ENCODE measurements at places on chromosomes 2 and 18.

GRCh38 chr2:54194761-54195750 lies 61.0 kb downstream of the TSPYL6 start:
- no peak for DNase-seq

- no peak for DNase-seq
Measured at GRCh38 chr2:43019025-43019367, 207.4 kb downstream of the ZFP36L2 start.

DNA sequence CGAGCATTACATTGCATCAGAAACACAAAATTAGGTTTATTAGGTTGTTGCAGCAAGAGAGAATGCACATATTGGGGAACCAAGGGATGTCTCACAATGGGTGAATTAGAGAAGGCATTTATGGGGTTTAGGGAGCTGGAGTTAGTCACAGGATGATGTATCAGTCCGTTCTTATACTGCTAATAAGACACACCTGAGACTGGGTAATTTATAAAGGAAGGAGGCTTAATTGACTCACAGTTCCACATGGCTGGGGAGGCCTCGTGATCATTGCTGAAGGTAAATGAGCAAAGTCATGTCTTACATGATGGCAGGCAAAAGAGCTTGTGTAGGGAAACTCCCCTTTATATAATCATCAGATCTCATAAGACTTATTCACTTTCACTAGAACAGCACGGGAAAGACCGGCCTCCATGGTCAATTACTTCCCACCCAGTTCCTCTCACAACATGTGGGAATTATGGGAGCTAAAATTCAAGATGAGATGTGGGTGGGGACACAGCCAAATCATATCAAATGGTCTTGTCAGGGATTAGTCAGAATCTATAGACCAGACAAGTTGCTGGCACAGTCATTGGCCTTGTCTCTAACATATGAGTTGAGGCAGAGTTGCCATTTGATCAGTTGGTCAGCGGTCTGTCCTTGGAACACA lies 61.9 kb upstream of the RBMS1 start:
- DNase-seq: no peak

- DNase-seq: no peak
Measured at GRCh38 chr2:147247749-147248148, 597.1 kb upstream of the ACVR2A start.

- DNase-seq: no peak
Measured at GRCh38 chr2:226956659-226957058, 120.8 kb downstream of the RHBDD1 start.

GRCh38 chr18:1732143-1732542 lies 827.5 kb downstream of the ADCYAP1 start:
- no peak for DNase-seq

DNA sequence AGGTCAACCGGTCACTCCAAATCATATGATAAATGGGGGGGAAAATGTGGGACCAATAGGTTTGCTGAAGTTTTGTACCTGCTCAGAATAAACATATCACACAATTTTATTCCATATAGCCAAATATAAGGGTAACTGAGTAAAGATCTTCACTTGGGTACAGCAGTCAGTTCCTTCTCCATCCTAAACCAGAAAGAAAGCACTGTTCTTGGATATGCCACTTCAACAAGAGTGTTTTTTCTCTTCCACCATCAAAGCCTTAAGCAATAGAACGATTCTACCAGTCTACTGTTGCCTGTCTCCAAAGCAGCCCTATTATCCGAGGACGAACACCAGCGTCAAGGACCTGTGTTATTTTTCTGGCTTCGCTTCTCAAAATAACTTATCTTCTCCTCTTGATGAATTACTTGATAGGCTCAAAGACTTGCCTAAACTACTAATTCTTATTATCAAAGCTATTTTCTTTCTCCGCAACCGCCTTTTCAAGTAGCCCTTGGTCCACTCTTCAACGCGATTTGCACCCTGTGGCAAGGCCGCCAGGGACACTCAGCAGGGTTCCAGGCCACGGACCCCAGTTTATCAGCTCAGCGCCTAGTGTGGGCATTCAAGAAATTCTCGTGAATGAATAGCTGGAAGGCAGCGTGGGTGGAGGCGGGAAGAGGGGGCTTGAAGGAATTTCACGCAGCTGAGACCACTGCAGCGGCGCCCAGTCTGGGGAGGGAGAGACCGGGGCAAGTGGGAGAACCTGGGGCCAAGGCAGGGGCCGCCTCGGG lies 646 bp downstream of the ALS2 start:
- peak; percentile 6 for DNase-seq

DNA sequence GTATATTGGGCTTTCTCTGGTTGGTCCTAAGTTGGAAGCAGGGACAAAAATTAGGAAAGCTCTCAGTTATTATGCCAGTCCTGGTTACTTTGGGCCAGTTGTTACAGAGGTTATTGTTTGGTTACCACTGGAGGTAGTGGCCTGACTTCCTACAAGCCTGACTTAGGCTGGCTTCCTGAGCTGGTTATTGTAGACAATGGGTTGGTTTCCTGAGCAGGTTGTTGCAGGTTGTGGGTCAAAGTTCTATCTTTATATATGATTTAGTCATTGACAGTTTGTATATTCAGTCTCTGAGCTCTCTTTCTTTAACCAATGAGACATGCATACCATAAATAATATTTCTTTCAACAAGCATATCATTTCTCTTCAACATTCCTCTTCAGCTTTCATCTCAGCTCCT lies 58.7 kb upstream of the RPE start:
- DNase-seq: no peak

GRCh38 chr2:226267516-226268289 lies 531.9 kb downstream of the IRS1 start:
- no peak for DNase-seq

DNA sequence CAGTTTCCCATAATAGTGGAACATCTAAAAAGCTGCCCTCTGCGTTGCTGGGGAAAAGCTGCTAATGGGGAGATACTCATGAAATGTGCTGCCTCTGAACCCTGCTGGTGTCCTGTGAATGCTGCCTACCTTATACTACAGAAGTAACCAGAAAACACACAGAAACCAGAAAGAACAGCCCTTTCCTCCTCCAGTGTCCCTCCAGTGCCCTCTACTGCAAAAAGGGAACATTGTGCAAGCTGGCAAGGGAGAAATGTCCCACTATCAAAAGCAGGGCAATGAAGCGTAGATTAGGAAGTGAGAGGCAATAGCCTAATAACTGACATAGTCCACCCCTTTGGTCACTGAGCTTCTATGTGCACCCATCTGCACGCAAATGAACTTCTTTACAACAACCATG lies 162.7 kb upstream of the ETAA1 start:
- DNase-seq: no peak

DNA sequence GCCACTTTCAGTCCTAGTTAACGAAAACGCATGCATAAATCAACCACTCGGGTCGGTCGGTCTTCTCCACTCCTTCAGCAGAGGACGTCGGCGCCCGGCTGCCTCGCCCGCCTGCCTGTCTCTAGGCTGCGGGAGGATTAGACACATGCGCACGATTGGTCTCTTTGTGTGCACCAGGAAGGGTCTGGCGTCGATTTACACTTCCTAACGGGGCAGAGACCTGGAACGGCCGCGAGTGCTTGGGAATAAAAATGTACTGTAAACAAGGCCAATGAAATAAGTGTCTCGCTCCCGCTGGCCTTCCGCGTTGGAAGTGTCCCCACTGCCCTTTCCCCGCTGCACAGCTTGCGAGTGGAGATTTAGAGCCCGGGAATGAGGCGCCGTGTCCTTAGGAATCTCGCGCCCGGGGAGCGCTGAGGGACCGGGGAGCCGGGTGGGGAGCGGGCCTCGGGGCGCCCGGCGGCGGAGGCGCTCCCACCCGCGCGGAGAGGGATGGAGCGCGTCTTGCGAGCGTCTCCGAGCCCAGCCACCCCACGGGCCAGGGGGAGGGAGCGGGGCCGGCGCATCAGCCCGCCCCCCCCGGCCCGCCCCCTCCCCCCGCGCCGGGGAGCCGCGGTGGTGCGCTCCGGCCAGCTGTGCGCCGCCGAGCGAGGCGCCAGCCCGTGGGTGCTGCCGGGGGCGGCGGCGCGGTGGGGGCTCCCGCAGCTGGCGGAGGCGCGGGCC lies at the start of gene DOK6:
Gene DOK6, plus strand, starts transcription at position 636 of the 723 bp plus-strand sequence.
- no peak for DNase-seq

DNA sequence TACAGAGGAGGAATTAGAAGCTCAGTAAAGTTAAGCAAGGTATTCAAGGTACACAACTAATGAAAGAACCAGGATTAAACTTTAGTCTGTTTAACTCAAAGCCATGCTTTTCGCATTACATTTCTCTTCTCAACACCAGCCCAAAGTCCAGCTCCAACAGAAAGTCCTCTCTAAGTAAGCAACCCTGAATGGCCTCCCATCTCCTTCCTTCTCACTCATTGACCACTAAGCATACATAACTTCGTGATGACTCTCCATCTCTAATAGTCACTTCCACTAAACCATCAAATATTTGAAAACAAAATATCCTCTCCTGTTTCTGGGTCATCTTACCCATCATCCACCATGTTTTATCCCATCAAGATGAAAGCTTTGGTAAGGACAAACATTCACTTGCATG lies 219.8 kb downstream of the RAD51AP2 start:
- no peak for DNase-seq

GRCh38 chr2:163982938-163983337 lies 247.1 kb upstream of the FIGN start:
- no peak for DNase-seq

GRCh38 chr18:63438181-63438580 lies 15.9 kb upstream of the VPS4B start:
- DNase-seq: no peak

GRCh38 chr18:37254236-37254754 lies 311.3 kb downstream of the CELF4 start:
- DNase-seq: no peak

- DNase-seq: no peak
Measured at GRCh38 chr2:116490511-116491145, 1323.9 kb upstream of the DDX18 start.

Measured in activated gamma-delta T cell treated with Interleukin-2 at 50 U/mL for 16 hours (primary cell).